ENCODE measurements at places on chromosomes 2 and 18.
A peak's percentile ranks its signal among the peaks of the same experiment; 100 is the strongest.

DNA sequence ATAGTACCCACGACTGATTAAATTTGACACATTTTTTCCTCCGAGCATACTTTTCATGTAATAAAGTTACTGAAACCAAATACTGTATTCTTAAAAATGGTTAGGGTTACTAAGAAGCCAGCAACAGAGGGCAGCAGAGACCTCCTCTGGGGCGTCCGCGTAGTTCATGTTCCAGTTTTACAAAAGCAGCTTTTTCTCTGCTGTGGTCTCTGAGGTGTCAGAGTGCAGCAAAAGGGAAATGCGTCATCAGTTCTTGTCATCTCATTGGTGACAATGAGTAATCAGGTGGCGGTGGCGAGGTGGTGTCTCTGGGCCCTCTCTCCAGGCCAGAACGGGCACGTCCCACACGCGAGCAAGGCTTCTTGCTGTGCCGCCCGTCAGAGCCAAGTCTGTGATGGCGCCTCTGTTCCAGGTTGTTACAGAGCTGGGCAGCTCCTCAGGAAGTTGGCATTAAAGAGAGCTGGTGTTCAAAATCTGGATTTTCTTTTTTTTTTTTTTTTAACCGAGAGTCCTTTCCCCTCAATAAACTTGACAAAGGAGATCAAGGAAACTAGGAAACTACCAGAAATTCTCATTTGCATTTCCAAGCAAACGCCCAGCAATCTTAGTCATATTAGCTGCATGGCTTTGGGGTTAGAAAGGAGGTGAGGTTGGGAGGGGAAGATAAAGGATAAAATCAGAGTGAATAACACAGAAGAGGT, 98.6 kb upstream of the BZW1 start:
- peak; percentile 97 for DNase-seq

DNA sequence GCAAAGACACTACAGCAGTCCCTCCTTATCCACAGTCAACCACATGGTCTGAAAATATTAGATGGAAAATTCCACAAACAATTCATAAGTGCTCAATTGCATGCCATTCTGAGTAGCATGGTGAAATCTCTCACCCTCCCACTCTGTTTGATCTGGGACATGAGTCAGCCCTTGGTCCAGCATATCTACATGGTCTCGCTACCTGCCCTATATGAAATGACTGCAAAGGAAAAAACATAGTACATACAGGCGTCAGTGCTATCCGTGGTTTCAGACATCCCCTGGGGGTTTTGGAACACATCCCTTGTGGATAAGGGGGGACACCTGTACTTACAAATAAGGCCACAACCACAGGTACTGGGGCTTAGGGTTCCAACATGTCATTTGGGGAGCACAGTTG, 73.7 kb downstream of the CABLES1 start:
- DNase-seq: no peak

- DNase-seq: peak; percentile 40
Observed at GRCh38 chr2:61887717-61888266, 664 bp downstream of the CCT4 start.

DNA sequence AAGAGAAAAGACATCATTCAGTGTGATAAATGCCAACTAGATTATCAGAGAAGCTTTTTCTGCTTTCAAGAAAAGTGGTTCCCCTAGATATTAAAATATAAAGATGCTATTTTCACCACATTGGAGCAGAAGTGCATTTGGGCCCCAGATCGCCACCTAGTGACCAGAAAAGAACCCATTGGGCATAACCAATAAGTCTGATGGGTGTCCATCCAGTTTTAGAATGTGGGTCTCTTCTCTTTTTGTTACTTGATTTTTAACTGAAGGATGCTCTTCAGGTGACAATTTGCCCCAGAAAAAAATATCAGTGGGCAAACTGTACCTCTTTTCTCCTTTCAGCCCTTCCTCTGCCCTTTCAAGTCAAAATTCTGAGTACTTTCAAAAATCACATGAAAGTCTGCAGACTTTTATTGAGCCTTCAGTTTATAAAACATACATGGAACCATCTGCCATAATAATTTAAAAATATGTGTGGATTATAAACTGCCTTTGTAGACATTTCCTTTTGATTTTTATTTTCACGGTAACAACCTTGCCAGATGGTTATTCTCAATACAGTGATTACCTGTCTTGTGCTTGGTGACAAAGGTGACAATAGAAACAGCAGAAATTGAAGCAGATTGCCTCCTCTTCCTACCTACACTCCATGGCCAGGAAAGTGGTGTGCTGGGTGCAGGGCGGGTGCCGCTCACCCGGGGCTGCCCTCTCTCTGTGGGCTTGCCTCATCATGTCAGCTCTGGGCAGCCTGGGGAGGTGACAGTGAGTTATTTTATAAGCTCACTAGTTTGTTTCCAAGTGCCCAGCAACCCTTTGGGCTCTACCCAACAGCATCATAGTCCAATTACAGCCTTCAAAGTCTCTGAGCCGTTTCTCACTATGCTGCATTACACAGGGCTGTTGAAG, 124.5 kb downstream of the DCDC2C start:
- no peak for DNase-seq

- DNase-seq: no peak
Observed at GRCh38 chr2:147759536-147759935, 85.3 kb upstream of the ACVR2A start.

DNA sequence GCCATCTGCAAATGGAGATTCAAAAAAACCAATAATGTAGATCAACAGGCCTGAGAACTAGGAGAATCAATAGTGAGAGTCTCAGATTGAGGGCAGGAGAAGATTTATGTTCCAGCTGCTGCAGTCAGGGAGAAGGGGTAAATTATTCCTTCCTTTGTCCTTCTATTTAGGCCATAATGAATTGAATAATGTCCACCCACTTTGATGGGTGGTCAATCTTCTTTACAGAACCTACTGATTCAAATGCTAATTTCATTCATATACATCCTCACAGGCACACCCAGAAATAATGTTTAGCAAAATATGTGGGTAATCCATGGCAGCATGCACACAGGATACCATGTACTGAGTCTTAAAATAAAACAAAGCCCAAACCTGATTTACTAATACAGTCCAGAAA, 695.3 kb upstream of the REG3G start:
- DNase-seq: no peak

GRCh38 chr2:53913721-53914120, 54.0 kb upstream of the GPR75 start:
- DNase-seq: peak; percentile 7

DNA sequence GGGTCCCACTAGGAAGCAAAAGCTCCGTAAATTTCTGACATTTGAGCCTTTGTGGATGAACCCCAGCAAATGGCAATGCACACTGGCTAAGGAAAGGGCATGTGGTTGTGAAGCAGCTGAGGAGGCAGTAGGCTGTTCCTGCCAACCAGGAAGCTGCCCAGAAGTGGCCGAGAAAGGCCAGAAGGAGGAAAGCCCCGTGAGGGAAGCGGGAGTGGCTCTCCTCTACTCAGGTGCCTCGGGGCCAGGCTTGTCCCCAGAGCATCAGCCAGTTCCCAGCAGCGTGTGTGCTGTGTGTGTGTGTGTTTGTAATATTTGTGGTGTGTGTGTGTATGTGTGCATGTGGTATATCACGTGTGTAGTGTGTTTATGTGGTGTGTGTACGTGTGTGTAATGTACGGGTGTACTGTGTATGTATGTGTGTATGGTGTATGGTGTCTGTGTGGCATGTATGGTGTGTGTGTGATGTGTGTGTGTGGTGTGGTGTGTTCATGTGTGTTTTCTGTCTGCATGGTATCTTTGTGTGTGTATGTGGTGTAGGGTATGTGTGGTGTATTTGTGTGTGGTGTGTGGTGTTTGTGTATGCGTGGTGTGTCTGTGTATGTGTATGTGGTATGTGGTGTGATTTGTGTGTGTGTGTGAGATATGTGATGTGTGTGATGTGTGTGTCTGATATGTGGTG, 90.6 kb downstream of the APOB start:
- DNase-seq: no peak

GRCh38 chr2:72694715-72695496, 130.9 kb downstream of the EXOC6B start:
- no peak for DNase-seq

- peak; percentile 46 for DNase-seq
Observed at GRCh38 chr2:26088038-26088643, 54.3 kb downstream of the RAB10 start.

DNA sequence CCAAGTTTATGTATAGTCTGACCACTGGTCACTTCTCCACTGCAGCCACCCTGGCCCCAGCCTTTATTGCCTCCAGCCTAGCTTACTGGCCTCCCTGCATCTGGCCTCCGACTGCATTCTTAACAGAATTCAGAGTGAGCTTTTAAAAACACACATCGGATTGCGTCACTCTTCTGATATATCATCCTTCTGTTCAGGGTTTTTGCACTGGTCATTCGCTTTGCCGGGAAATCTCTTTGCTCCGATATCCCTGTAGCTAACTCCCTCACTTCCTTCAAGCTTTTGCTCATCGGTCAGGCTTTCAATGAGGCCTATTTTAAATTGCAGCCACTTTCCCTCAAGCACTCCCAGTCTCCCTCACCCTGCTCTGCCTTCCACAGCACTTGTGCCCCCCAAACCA, 101.6 kb upstream of the DLX2 start:
- DNase-seq: no peak

DNA sequence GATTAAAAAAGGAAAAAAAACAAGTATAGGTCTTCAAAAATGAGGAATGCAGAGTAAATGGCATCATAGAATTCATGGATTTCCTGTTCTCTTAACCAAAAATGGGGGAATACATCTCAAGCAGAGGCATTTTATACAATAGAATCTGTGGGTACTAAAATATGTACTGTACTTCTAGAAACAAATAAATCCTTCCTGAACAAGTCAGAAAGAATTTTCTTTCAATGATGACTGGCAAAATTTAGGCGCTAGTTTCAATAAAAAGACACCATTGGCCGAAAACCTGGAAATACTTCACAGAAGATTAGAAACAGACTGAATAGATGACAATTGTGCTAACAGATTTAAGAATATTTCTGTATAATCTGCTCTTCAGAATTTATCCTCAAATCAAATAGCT, 15.1 kb downstream of the TRAK2 start:
- no peak for DNase-seq

DNA sequence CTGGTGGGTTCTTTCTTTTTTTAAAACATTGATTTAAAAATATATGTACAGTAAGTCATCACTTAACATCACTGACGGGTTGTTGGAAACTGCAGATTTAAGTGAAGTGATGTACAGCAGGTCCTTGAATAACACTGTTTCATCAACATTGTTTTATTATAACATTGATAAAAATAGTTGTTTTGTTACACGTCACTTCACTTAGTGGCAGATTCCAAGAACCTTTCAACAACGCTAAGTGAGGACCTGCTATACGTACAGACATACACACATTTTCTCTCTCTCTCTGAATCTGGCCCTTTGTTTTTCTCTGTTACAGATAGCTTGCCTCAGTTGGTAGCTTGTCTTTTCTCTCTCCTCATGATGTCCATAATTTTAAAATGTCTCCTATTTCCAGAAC, 9.5 kb downstream of the CNOT11 start:
- DNase-seq: no peak

GRCh38 chr2:223952280-223952968, 4.8 kb upstream of the MRPL44 start:
- DNase-seq: no peak

DNA sequence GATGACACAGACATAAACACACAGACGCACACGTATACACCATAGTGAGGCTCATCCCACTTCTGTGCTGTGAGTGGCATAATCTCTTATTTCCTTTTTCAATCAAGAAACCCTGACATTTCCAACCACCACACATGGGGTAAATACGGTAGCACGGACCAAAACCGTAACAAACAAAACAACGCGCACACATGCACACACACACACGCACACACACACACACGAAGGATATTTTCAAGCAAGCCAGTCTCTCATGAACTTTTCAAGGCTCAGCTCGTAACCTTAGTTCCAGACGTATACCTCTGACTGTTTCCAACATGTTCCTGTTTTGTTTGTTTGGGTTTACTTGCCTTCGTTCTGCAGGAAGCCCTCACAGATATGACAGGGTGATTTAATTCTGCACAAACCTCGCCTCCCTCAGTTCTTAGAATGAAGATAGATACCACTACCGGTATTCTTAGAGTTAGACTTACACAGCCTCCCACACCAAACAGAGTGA, 119.8 kb downstream of the BCL2 start:
- DNase-seq: peak; percentile 73

DNA sequence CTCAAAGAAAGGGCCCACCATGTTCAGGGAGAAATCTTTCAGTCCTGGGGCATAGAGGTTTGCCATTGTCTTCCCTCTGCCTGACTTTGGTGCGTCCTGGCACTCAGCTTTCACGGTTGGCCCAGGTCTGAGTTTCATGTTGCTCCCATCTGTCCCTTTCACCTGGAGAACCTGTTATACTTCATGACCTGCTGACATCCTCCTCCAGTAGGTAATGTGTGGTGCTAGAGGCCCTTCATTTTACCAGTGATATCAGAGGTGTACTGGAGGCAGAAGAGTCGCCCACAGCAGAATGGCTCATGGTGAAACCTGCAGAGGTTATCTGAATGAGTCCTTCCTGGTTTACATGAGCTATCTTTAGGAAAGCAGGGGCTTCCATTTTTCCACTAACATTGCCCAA, 128.8 kb upstream of the DLX2 start:
- DNase-seq: no peak

DNA sequence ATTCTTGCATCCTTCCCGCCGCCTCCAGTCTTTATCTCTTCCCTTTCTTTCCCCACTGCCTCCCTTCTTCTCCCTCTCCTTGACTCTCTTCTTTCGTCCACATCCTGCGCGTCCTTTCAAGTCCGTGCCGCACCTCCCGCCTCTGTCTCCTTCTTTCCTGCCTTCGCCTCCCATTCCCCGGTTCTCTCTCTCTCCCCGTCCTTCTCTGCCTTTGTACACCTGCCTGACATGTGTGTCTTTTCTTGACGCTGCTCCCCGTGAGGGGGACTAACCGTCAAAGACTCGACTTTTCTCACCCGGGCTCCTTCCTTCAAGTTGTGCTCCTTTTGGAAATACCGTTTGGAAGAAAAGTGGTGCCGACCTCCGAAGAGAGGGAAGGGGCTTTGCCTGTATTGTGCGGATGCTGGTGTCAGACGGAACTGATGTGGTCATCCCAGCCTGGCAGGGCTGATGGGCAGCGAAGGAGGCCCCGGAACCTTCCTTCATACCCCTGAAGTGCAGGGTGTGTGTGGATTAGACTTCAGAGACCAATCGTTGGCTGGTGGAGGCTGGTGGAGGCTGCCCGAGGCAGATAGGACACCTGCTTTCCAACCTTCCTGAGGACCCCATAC, 879 bp downstream of the TMEM178A start:
- no peak for DNase-seq

DNA sequence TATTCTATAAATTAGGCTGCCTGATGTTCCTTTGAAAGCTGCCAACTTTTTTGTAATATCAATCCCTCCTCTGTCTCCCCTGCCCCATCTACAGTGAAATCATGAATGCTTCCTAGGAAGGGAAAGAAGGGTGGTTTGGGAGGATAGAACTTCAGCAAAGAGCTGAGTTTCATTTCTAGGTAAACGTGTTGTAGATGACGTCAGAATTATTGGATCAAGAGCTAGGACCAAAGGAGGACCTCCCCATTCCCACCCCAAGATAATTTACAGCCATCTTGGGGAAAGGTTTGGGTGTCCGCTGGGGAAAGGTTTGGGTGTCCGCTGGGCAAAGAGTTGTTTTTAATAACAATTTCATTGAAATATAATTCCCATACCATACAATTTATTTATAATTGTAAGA, 11.2 kb upstream of the ANKRD53 start:
- DNase-seq: no peak

GRCh38 chr2:19416784-19417684, 58.6 kb upstream of the OSR1 start:
- DNase-seq: no peak
